ENCODE measurements at places on chromosomes 1 and 21.

DNA sequence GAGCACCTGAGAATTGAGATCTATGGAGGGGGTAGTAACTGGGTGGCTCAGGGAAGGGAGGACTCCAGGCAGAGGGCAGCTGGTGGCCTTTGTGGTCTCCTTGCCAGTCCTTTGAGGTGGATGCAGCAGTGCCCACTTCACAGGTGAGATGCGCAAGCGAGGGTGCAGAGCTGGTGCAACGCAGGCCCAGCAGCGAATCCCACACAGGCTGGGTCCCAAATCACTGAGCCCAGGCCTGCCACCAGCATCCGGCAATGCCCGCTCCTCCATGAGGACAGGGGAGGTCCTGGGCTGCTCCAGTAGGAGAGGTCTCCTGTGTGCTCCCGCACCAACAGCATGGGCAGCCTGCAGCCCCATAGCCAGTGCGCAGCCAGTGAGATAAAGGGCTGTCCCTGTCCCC, 318.0 kb downstream of the PCP4 start:
- DNase-seq, result no peak

DNA sequence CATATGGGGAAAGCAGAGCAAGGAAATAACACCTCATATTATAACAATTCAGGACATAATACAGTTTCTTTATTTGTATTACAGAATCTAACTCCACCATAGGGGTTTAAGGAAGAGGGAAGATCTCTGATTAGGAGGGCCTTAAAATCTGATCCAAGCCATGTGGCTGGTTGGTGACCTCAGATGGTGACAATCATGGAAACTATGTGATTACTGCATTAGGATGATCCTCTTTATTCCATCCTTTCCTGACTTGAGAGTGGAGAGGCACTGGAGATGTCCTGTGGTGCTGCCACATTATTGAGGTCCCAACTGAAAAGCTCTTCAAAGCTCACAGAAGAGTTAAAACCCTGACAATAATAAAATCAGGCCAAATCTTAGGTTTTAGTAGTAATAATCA, 168.1 kb upstream of the BEND5 start:
- no peak for DNase-seq

- DNase-seq, result no peak
These were observed 9.5 kb downstream of the EDEM3 start for GRCh38 chr1:184745110-184745509.

- no peak for DNase-seq
These were observed 133.4 kb upstream of the MAP1LC3C start for GRCh38 chr1:242132121-242132817.

GRCh38 chr1:17012775-17013490, 1.2 kb upstream of the ATP13A2 start:
- DNase-seq, result no peak

- no peak for DNase-seq
These were observed 46.3 kb downstream of the HTR6 start for GRCh38 chr1:19710825-19711611.

GRCh38 chr1:168614235-168614634, 37.8 kb downstream of the XCL1 start:
- no peak for DNase-seq

Data from pulmonary artery endothelial cell (primary cell).